Panc1 (cell line): ENCODE measurements at places on chromosomes 5 and 9. TPM values are rescaled to one million over a fixed set of nuclear protein-coding genes. Genes with fewer than 3 reads are reported as not detected.

The C9orf50 gene
- total RNA-seq = not detected

The MEF2C gene
- total RNA-seq = 9.9 TPM

GRCh38 chr5:96121364-96121763, 159.7 kb upstream of the ELL2 start:
- DNase-seq = no peak

DNA sequence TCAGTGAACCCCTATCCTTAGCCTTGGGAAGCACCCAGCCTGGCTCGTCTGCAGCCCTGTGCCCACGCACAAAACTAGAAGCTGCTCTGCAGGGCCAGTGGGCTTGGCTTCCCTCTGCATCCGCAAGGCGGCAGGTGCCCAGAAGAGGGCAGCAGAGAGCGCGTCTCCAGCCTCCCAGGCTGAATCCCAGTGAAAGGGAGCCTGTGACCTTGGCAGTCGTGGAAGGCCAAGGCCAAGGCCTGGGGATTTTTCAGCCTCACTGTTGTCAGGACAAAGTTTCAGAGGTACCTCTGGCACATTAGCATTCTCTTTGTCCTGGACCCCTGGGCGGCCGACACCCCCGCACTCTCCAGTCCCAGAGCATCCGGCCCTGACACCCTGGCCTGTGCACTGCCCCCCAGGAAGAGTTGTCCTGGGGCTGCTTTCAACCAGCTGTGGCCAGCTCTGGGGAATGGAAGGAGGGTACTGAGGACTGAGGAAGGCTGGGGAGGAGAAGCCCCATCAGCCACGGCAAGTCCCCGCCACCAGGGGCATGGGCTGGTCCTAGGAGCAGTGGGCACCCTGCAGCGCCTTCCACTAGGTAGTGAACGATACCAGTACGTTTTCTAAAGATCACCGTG, 63.6 kb upstream of the IL17B start:
- peak; percentile 68 for DNase-seq

GRCh38 chr5:96962540-96962991, 26.7 kb downstream of the LNPEP start:
- no peak for DNase-seq
